Naive thymus-derived CD4-positive, alpha-beta T cell (primary cell): ENCODE measurements at places on chromosomes 3 and 15. TPM values are rescaled to one million over a fixed set of nuclear protein-coding genes. Genes with fewer than 3 reads are reported as not detected.

DNA sequence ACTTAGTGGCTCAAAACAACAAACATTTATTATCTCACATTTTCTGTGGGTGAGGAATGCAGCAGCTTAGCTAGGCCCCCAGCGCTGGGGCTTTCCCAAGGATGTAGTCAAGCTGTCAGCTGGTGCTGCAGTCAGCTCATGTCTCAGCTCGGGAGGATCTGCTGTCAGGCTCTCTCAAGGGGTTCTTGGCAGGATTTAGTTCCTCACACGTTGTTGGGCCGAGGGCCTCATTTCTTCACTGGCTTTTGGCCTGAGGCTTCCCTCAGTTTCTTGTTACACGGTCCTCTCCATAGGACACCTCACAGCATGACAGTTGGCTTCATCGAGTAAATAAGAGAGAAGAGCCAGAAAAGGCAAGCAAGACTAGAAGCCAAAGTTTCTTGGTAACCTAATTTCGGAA lies 13.7 kb upstream of the U2SURP start:
- no peak for DNase-seq

GRCh38 chr3:179760944-179761343 lies 108.1 kb downstream of the USP13 start:
- DNase-seq = no peak

DNA sequence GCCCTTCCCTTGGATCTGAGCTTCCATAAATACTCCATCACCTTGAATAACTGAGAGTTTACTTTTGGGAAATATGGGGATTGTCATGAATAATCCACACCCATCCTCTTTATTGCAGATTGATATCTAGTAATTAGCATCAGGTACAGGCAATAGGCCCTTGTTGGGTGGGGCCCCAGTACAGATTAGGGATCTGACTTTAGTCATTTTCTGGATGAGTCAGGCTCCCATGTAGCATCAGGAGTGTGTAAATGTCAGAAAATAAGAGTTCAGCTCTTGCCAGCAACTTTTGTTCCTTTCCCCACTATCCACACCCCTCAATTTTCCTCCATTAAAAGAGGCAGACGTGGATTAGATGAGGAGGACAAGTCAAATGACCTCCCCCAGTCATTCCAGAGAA lies 17.7 kb upstream of the SNRK start:
- DNase-seq = no peak

Gene GOLGA8G
- total RNA-seq = not detected

DNA sequence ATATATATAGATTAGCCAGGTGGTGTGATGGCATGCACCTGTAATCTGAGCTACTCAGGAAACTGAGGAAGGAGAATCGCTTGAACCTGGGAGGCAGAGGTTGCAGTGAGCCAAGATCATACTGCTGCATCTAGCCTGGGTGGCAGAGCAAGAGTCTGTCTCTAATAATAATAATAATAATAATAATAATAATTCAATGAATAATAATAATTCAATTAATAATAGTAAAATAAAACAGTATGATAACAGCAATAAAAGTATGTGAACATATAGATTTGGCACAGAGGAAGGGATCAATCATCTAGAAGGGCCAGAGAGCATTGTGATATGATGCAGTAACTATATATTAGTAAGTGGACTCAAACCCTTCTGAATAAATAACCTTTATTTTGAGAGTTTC lies 314.5 kb upstream of the COL8A1 start:
- no peak for DNase-seq
